ENCODE measurements at places on chromosomes 7 and 10.

DNA sequence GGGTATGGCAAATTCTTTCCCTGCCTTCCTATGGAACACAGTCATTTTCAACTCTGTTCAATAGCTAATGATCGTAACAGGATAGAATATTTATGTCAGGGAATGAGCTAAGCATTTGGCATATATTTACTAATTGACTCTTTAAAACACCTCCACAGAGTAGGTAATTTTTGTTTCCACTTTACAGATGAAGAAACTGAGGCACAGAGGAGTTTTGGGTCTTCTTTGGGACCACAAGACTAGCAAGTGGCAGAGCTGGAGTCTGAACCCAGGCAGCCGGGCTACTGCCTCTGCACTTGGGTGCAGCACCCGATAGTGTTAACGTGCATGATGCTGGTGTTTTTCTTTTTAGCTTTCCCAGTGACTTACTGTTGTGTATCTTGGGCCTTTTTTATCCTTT, 384.0 kb downstream of the SFMBT2 start:
- no peak for DNase-seq

- no peak for DNase-seq
Measured at GRCh38 chr7:91239171-91239604, 25.0 kb upstream of the FZD1 start.

- DNase-seq: no peak
Measured at GRCh38 chr7:21891291-21891690, 54.4 kb downstream of the CDCA7L start.

DNA sequence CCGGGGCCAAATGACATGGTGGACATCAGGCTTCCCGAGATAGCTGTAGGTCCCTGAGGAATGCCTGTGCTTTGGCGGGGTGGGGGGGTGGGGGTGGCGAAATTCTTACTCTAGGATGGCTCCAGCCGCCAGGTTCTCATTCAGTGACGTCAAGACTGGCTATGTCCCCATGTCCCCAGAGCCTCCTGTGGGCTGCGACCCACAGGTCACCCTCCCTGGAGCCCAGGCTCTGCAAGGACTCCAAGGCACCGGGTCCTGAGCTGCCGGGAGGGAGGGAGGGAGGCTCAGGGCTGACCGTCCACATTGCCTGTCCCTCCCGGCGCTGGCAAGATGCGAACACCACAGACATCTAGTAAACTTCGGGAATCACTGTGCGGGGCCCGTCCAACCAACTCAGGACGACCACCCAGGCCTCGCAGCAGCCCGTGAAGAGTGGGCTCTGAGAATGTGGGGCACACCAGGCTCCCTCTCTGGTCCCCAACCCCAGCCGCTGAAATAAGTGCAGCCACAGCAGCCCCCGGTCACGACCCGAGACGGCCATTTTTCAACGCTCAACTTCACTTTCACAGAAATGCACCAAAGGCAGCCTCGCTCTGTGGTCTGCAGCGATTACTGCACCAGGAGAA, 12.6 kb downstream of the GPR146 start:
- no peak for DNase-seq

- no peak for DNase-seq
Measured at GRCh38 chr7:32140210-32140939, 70.2 kb upstream of the PDE1C start.
